NCI-H1092 (cell line): ENCODE measurements at places on chromosomes 6 and 20.

DNA sequence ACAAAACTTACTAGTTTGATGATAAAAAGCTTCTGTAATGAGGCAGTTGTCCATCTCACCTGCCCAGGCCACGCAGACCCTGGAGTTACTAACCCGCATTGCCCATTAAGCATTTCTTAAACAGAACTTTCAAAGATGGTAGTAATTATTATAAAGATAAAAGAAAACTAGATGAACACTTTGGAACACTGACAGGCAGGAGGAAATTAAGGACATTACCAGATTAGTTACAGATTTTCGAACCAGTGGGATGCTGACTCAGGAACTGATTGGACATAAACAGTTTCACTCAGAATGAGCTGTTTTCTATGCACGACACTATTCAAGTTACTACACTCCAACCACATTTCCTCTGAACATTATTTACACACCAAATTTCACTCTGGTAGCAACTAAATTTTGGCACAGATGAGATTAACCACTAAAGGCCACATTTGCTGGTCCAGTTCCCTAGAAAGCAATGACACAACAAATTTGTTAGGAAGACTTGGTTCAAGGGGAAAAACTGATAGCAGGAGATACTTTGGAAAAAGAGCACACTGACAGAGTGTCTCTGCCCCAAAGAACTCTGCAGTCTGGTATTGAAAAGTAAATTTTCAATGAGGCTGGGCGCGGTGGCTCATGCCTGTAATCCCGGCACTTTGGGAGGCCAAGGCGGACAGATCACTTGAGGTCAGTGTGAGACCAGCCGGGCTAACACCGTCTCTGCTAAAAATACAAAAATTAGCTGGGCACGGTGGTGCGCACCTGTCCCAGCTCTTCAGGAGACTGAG lies 3.0 kb downstream of the ROMO1 start:
- no peak for DNase-seq

- no peak for DNase-seq
Measured at GRCh38 chr6:161409353-161409752, 135.5 kb upstream of the AGPAT4 start.

GRCh38 chr6:119352001-119352400 lies 2.4 kb upstream of the MAN1A1 start:
- no peak for DNase-seq

- DNase-seq = no peak
Measured at GRCh38 chr6:50128420-50129005, 78.8 kb upstream of the DEFB112 start.

DNA sequence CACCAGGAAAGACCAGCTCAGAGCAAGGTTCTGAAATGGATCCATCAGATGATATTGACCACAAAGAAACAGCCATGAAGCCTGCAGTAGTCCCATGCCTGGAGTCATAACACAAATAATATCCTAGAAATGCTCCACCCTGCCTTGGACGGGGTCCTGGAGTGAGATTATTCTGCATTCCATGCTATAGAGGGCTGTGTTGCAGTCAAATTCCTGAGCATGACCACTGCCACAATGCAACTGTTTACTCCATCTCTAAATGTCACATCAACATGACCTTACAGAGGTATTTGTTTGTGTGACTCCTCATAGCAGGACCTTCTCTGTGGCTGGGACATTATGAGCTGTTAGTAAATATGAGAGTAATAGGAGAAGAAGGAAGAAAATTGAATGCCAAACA lies 257.5 kb upstream of the TCF21 start:
- DNase-seq = no peak

- no peak for DNase-seq
Measured at GRCh38 chr20:36498386-36499179, 42.7 kb upstream of the MYL9 start.

DNA sequence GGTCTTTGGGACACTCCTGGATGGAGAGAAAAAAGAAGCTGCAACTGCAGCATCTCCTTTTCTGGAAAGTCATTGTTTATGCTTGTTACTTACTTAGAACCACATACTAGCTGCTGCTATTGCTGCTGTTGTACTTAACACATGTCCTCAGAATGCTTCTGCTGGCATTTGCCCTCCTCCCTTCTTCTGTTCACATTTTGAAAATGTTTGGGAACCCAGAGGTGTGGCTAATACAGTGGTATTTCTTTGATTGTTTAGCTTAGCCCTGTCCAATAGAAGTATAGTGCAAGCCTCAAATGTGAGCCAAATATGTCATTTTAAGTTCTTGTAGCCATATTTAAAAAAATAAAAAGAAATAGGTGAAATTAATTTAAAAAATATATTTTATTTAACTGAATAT lies 8.4 kb downstream of the DTD1 start:
- no peak for DNase-seq

DNA sequence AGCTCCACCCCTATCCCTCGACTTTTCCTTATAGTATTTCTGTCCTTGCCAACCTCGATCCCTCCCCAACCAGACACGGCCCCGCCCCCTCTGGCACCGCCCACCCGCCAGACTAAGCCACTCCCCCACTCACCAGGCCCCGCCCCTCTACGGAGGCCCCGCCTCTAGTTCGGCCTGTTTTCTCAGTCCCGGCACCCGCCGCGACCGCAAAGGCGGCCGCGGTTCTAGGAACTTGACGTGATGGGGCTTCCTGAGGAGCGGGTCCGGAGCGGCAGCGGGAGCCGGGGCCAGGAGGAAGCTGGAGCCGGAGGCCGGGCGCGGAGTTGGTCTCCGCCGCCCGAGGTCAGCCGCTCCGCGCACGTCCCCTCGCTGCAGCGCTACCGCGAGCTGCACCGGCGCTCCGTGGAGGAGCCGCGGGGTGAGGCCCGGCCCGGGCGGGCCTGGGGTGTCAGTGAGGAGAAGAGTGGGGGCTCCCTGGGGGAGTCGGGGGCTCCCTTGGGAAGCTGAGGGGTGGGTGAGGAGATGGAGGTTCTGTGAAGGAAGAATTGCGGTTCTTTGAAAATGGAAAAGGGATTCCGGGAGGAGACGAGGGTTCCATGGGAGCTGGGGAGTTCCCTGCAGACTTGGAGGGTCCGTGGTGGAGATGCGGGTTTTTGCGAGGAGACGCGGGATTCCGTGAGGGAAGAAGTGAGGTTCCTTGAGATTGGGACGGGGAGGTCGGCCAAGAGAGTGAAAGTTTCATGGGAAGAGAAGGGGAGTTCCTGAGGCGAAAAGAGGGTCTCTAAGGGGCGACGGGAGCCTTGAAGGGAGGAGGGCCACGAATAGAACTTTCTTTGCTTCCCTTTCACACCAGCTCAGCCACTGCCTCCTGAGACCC lies at the start of gene ACSS2:
Gene ACSS2 (plus strand): TSS at position 207 of the 877 bp plus-strand sequence. CDS start 34 bp downstream, at position 241.
- DNase-seq = no peak

DNA sequence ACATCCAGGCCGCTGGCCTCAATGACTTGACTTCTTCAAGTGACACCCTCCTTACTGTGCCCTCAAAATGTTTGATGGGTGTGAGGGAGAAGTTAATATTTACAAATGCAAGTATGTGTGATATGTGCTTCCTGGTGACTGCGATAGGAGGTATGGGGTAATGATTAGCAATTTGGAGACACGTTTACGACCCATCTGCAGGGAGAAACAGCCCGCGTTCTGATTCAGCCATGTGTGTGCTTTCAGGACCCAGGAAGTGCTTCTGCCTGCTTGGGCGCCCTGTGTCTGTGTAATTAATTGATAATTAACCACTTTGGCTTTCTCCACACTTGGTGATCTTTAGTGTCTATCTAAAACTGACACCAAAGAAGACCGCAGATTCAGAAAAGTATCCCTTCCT lies 25.0 kb downstream of the SIRPA start:
- no peak for DNase-seq

DNA sequence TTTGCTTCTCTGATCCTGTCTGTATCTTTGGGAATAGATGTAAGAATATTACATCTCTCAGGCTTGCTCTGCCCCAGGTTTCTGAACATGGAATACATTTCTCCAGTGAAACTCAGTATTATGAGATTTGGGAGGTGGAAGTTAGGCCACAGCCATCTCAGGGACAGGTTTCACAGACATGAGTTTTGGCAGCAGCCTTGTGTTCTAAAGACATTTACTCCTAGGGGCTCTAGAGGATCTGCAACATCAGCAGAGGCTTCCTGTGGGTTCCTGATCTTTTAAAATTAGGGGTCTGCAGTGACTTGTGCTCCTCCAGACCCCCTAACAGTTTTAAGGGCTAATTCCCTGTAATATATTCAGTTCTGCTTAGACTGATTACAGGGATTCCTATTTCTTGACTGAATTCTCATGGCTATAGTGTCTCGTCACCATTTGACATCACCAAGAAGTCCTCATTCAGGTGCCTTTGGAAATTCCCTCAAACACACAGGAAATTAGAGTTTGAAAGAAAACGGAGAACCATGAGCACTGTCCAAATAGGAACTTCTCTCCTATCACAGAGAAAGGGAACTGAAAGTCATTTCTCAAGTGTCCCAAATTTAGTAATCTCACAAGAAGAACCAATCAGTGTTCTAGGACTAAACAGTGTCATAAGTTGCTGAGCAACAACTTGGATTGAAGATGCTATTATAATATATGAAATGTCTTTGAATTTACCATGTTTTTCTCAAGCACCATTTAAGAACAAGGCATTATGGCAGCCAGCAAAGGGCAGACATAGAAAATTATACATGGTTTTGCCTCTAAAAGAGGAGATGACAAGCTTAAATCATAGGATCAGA lies 2.5 kb upstream of the HLA-DRA start:
- no peak for DNase-seq

DNA sequence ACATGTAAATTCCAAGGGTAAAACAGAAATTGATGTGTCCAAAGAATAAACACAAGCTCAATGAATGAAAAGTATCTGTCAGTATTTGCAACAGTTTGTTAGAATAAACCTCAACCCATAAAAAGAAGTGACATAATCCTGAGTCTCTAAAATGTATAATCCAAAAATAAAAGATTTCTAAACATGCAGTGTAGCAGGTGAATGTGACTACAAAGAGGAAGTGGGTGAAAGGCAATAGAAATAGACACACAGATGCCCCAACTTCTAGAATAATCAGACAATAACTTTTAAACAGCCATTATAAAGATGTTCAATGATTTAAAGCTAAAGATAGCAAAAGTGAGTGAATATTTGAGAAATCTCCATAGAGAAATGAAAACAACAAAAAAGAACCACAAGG lies 1009.2 kb upstream of the GJE1 start:
- no peak for DNase-seq

DNA sequence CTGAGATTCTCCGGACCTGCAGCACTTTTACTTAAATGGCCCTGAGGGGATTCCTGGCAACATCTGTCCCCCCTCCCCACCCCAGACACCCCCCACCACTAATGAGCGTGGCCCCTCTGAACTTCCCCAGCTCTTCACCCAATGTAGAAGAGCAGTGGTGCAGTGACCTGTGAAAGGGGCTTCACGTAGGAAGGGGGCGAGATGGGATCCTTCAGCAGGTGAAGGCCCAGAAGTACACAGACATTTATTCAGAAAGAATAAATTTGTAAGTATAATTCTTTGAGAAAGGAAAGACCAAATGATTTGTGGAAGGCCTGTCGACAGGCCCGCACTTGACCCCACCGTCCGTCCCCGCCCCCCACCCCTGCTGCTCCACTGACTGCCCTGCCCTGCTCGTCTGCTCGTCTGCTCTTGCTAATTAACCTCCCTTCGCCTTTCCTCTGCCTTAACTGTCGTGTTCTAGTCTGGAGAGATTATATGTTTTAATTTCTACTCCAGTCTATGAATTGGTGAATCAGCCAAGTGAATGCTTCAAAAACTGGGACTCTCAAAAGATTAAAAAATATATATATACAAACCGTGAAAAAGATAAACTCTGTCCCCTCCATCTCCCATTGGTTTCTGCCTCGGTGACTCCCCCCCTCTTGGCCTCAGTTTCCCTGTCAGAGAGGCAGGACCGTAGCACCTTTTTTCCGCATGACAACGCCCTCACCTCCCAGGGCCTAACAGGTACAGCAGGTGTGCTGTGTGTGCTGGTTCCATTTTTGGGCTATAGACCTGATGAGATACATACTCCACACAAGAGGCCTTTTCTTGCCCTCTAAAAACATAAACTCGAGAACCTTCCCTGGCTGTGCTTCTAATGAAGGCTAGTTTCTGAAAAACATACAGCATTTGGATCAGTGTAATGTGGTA lies 49.2 kb downstream of the GNAS start:
- no peak for DNase-seq

GRCh38 chr6:162442687-162443086 lies 284.9 kb downstream of the PRKN start:
- DNase-seq = peak; percentile 21

DNA sequence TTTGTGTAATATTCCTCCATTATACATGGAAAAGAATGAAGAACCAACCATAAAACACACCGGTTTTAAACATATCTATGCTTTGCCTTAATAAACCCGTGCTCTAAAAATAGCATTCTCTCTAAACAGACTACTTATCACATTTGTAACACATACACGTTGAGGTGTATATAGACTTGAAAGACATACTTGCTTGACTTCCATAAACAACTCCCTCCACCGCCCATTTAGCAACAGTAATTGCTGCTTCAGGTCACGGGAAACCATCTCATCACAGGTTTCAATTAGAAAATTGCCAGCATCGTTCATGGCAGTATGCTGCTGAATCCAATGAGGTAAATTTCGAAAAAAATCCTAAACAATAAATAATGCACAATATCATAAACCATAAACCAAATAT lies 174.0 kb downstream of the SYNE1 start:
- no peak for DNase-seq

DNA sequence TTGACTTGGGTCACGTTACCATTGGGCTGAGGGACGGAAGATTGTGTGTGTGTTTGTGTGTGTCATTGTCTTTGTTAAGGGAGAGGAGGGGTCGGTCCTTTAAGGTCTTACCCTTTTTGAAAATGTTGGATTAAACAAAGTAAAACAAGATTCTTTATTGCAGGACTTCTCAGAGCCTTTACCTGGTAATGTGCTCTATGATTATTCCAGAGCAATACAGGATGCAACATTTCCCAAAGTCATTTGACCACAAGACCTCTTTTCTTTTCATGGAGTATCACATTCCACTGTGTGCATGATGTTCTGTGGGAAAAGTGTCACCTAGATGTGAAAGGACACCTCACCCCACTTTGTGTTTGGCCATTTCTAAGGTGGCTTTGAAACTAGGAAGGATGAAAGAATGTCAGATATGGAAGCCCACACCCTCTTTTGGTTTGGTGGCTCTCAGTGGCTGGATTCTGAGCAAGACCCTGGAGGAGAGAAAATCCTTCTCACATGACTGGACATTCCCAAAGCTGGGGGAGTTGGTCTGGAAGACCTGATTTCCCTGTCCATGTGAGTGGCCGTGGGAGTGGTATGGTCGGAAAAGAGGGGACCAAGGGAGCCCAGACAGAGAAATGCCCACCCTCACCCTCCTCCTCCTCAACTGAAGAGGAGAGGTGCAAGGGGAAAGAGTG lies 18.2 kb upstream of the ZNF831 start:
- DNase-seq = no peak

- no peak for DNase-seq
Measured at GRCh38 chr6:154888421-154889295, 106.5 kb upstream of the TIAM2 start.

- no peak for DNase-seq
Measured at GRCh38 chr6:136487759-136488425, 62.3 kb downstream of the MAP7 start.

GRCh38 chr6:107441682-107442081 lies 17.7 kb downstream of the PDSS2 start:
- DNase-seq = no peak
